ENCODE measurements at places on chromosomes 5 and 9. TPM values are rescaled to one million over a fixed set of nuclear protein-coding genes. Genes with fewer than 3 reads are reported as not detected.
A peak's percentile ranks its signal among the peaks of the same experiment; 100 is the strongest.

DNA sequence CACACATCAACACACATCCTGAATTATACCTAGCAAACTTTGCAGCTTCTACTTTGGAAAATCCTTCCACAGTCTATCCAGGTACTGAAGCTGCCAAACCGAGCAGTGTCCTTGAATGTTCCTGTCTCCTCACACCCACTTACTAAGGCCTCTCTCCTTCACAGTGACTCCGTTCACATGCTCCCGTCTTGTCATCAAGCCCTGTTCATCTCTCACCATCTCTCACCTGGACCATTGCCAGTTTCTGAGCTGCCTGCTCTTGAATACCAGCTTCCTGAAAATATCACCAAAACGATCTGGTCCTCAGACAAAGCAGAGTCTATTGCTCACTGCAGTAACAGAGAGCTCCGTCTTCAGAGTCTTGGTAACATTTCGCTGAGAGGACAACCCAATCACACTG lies 57.4 kb downstream of the GCNT1 start:
- DNase-seq, result no peak

GRCh38 chr5:39697881-39698280 lies 273.1 kb upstream of the DAB2 start:
- peak; percentile 45 for DNase-seq

GRCh38 chr9:128175726-128176125 lies 15.6 kb downstream of the CIZ1 start:
- DNase-seq, result no peak

PSAT1 gene
- 46.1 TPM for total RNA-seq

LECT2 gene
- not detected for total RNA-seq

F2RL1 gene
- total RNA-seq, result 91.6 TPM

MEIKIN gene
- total RNA-seq, result not detected
